ENCODE measurements at places on chromosomes 12 and 14. TPM values are rescaled to one million over a fixed set of nuclear protein-coding genes. Genes with fewer than 3 reads are reported as not detected.

DNA sequence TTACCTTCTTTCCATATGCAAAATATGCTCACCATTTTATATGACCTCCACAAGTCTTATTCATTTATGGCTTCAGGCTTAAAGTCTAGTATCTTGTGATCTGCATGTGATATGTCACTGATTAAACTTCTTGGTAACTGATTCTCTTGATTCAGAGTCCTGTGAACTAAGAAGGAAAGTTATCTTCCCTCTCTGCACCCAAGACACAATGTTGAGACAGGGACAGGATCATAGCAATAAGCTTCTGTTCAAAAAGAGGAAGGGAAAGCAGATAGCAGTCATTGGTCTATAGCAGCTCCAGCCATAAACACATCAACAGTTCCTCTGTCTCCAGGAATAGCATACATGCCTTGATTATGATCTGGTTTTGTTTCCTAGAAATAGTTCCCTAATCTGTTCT lies 103.1 kb downstream of the UNC79 start:
- H3K4me1 ChIP-seq, result no peaks in the 10 kb centered on the region
- DNase-seq, result no peak
- H3K27ac ChIP-seq, result no peak overlapping the region
- no peaks in the 10 kb centered on the region for H3K36me3 ChIP-seq
- H3K27me3 ChIP-seq, result no peaks in the 10 kb centered on the region
- no peak overlapping the region for H3K4me3 ChIP-seq

DNA sequence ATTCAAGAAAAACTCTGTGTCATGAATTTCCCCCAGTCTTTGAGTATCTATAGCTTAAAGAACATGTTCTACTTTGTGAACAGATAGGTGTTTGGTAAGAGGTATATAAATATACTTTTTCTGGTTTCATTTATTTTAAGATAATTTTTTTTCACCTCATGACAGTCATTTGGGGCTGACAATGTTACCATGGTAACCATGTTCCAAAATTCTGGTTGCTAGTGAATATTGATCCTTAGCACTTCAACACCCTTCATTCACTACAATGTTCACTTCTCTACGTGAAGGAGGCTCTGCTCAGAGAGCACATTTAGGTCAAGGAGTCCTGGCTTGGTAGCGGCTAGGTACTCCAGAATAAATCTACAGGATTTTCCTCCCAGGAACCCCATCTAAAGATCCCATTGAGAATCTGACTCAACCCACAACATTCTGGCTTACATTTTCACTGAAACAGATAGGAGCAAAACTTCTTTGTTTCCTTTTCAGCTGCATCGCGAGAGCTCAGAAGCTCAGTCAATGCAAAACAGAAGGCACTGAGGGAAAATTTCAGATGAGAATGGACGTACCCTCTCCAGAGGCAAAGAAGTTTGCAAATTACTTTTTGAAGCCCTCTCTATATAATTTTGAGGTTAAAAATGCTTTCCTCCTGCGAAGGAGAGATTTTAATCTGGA lies 93.6 kb downstream of the ARF6 start:
- H3K4me3 ChIP-seq, result no peak overlapping the region
- no peaks in the 10 kb centered on the region for H3K36me3 ChIP-seq
- peaks cover 2% of the 10 kb centered on the region for H3K4me1 ChIP-seq
- no peak for DNase-seq
- no peaks in the 10 kb centered on the region for H3K27me3 ChIP-seq

GRCh38 chr12:1529862-1530591 lies 64.4 kb downstream of the FBXL14 start:
- H3K4me3 ChIP-seq, result peak overlapping the region; percentile 47
- peak; percentile 71 for DNase-seq
- H3K27ac ChIP-seq, result no peak overlapping the region
- no peaks in the 10 kb centered on the region for H3K27me3 ChIP-seq

DNA sequence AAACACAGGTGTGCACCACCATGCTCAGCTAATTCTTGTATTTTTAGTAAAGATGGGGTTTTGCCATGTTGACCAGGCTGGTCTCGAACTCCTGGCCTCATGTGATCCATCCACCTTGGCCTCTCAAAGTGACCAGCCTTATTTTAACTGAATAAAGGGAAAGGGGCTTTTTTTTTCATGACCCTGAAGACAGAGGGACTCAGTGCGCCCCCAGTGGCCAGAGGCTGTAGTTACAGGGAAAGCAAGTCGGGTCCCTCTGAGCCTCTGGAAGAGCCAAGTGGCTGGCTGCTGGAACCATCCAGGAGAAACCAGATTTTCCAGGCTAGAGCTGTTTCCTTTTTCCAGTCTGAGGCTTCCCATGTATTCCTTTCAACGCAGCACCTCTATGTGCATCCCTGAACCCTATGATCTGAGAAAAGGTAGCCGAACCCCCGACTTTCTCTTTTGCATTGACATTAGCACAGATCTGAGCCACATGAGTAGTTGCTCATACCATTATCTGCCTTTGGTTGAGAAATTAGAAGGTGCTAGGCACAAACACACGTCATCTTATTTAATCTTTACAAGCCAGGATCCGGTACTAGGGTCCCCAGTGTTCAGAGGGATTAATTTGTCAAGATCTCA lies 342.7 kb downstream of the CACNA1C start:
- DNase-seq, result peak; percentile 49
- no peaks in the 10 kb centered on the region for H3K27me3 ChIP-seq
- no peak overlapping the region for H3K4me3 ChIP-seq
- no peaks in the 10 kb centered on the region for H3K36me3 ChIP-seq

GRCh38 chr12:128509170-128509569 lies 242.2 kb downstream of the TMEM132C start:
- H3K4me1 ChIP-seq, result no peaks in the 10 kb centered on the region
- no peaks in the 10 kb centered on the region for H3K27me3 ChIP-seq
- no peak overlapping the region for H3K27ac ChIP-seq
- no peaks in the 10 kb centered on the region for H3K36me3 ChIP-seq
- no peak for DNase-seq

DNA sequence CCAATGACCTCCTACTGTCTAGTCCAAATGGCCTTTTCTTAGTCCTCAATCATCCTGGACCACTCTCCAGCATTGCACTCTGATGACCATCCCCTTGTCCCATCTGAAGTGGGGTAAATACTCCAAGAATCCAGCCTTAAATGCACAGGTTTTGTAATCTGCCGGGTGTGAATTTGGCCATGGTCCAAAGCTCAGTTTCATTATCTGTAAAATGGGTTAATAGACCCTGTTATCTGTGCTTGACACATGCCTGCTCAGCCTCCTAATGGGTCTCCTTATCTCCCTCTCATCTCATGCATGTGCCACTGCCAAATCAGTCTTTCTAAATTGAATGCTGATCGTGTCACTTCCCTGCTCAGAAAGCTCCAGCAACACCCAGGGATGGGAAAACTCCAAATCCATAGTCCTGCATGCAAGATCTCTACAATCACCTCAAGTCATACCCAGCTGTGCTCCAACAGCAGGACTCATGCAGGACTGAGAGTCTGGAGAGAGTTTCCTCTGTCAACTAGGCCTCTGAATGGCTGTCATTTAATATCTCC lies 22.3 kb downstream of the LGR5 start:
- no peak for DNase-seq
- no peaks in the 10 kb centered on the region for H3K36me3 ChIP-seq
- H3K4me1 ChIP-seq, result no peaks in the 10 kb centered on the region

DNA sequence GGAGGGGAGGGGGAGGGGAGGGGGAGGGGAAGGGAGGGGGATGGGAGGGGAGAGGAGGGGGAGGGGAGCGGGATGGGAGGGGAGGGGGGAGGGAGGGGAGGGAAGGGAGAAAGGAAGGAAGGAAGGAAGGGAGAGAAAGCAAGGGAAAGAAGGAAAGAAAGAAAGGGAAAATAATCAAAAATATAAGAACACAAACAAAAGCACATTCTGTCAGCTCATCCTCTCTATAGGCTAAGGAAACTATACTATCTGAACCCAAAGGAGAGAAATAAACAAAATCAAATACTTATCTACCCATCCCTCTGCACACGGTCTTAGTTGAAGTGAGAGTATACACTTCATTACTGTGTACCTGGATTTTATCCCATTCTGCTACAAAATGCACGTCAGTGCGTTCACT lies 26.9 kb downstream of the MANSC1 start:
- no peaks in the 10 kb centered on the region for H3K27me3 ChIP-seq
- H3K27ac ChIP-seq, result no peak overlapping the region
- no peaks in the 10 kb centered on the region for H3K36me3 ChIP-seq
- H3K4me1 ChIP-seq, result no peaks in the 10 kb centered on the region
- H3K4me3 ChIP-seq, result no peak overlapping the region

DNA sequence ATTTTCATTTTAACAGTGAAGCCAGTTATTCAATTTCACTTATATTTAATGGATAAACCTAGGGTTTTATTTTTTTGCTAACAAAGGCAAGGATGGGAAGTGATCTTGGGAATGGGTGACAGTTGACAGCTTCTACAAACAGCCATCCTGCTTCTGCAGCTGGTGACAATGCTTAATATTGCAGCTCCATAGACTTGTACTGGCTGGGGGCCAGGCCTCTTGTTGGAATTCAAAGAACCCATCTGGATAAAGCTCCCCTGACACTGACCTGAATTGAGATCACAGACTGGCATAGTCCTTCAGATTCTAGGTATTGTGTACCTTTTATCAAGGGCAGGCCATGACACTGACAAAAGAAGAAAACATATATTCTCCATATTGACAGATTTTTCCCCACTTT lies 664.6 kb upstream of the FOXG1 start:
- H3K36me3 ChIP-seq, result no peaks in the 10 kb centered on the region
- H3K27me3 ChIP-seq, result no peaks in the 10 kb centered on the region
- no peaks in the 10 kb centered on the region for H3K4me1 ChIP-seq
- H3K27ac ChIP-seq, result no peak overlapping the region
- H3K4me3 ChIP-seq, result no peak overlapping the region
- DNase-seq, result no peak

- peaks cover 38% of the 10 kb centered on the region for H3K36me3 ChIP-seq
- H3K27me3 ChIP-seq, result no peaks in the 10 kb centered on the region
- H3K27ac ChIP-seq, result peak overlapping the region; percentile 89
- H3K4me1 ChIP-seq, result peaks cover 44% of the 10 kb centered on the region
These were observed 723 bp downstream of the SIVA1 start for GRCh38 chr14:104753528-104754212.

DNA sequence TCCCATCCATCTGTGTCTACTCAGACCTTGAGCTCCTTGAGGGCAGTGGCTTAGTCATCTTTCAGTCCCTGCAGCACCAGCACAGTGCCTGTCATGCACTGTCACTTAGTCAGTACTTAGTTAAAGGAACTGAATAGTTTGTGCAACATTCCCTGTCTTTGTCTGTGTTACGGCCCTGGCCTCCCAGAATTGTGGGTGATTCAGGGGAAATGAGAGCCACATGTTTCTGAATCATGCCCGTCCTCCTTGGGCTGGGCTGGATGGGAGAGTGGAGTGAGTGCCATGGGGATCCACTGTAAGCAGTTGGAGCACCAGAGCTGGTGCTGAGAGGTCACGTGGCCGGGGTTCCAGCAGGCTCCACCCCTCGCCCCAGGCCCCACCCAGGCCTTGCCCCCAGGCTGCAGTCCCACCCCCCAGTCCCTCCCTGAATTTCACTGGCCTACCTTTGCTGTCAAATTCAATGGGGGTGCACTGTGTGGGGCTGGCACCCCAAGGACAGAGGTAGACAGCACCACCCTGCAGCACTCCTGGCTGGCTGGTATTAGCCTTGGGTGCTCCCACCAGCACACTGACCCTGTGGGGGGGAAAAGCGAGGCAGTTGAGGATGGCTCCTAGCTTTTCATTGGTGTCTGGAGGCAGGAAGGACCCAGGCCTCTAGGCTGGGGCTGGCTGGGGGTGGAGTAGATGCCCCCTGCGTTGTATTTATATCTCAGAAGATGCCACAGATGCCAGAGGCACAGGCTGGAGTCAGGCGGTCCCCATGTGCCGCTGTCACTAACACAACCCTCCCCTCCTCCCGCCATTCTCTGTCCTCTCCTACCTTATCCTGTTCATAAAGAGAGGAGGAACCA lies 7.5 kb downstream of the ITGA5 start:
- H3K27me3 ChIP-seq, result no peaks in the 10 kb centered on the region
- peaks cover 27% of the 10 kb centered on the region for H3K4me1 ChIP-seq
- H3K27ac ChIP-seq, result no peak overlapping the region
- peaks cover 84% of the 10 kb centered on the region for H3K36me3 ChIP-seq

GRCh38 chr12:85804663-85805062 lies 31.5 kb downstream of the RASSF9 start:
- no peaks in the 10 kb centered on the region for H3K36me3 ChIP-seq
- no peak overlapping the region for H3K4me3 ChIP-seq
- H3K27me3 ChIP-seq, result no peaks in the 10 kb centered on the region
- H3K27ac ChIP-seq, result no peak overlapping the region
- no peaks in the 10 kb centered on the region for H3K4me1 ChIP-seq

- peak overlapping the region; percentile 42 for H3K27ac ChIP-seq
- no peak overlapping the region for H3K4me3 ChIP-seq
- no peaks in the 10 kb centered on the region for H3K4me1 ChIP-seq
- peaks cover 40% of the 10 kb centered on the region for H3K36me3 ChIP-seq
- DNase-seq, result no peak
- H3K27me3 ChIP-seq, result no peaks in the 10 kb centered on the region
These were observed 27.4 kb downstream of the DNM1L start for GRCh38 chr12:32706335-32707024.

DNA sequence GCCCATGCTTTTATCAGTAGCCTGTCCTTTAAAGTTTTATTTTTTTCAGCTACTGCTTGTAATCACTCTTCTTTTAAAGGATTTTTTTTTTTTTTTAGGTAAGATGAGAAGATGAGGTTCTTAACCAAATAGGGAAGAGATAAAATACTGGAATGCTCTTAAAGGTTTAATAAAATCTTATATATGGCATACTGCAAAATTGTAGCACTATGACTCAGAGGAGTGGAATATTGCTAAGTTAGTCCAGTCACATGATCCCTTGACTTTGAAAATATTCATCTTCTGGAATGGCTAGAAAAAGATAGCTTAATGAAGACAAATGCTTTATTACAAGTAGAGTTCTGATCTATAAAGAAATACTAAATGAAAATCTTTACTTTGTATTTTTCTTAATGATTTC lies 116.6 kb downstream of the NAV3 start:
- no peak overlapping the region for H3K27ac ChIP-seq
- H3K4me1 ChIP-seq, result no peaks in the 10 kb centered on the region
- no peak overlapping the region for H3K4me3 ChIP-seq
- H3K36me3 ChIP-seq, result no peaks in the 10 kb centered on the region

DNA sequence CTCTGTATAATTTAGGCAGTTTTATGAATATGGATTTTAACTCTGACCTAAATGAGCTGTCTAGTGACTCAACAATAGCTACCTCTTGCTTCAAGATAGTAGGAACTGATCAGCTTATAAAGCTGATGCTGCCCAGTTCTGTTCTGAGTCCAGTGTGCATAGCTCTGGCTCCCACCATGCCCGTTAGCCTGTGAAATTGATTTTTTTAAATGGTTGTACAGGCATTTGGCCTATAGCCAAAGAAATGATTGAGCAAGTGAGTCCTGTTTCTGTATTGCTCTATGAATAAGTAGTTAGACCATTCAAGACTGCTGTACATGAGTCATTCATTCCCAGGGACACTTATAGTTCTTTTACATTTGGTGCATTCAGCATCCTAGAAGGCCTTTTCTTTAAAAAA lies 36.4 kb downstream of the SAMD4A start:
- DNase-seq, result no peak
- H3K27me3 ChIP-seq, result no peaks in the 10 kb centered on the region
- H3K4me3 ChIP-seq, result no peak overlapping the region
- no peaks in the 10 kb centered on the region for H3K36me3 ChIP-seq

Gene RPGRIP1
- total RNA-seq, result 0.31 TPM

Gene SP1
- 62.2 TPM for total RNA-seq

Gene PAPLN
- total RNA-seq, result 2.9 TPM

Gene PROX2
- total RNA-seq, result not detected
